ENCODE measurements at places on chromosomes 5 and 9.

DNA sequence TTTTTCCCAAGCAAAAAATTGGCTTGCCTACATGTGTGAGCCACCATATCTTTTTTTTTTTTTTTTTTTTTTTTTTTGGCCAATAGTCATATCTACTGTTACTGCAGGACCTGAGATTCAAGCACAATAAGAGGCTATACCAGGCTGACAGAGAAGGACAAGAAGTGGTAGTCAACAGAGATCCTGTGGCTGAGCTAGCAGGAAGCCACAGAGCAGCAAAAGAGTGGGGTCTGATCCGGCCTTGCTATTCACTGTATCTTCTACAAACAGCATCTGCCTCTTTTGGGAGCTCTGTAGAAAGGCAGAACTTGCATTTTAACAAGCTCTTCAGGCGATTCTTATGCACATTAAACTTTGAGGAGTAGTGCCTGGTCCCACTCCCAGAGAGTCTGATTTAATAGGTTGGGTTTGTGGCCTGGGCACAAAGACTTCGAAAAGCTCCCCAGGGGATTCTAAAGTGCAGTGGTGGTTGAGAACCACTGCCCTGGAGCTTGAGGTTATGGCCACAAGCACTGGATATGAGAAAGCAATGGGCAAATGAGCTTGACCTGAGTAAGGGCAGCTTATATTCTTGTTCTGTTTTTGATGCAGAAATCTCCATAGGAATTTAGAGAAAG is 162.8 kb downstream of the PIK3R1 start:
- DNase-seq: peak; percentile 9

DNA sequence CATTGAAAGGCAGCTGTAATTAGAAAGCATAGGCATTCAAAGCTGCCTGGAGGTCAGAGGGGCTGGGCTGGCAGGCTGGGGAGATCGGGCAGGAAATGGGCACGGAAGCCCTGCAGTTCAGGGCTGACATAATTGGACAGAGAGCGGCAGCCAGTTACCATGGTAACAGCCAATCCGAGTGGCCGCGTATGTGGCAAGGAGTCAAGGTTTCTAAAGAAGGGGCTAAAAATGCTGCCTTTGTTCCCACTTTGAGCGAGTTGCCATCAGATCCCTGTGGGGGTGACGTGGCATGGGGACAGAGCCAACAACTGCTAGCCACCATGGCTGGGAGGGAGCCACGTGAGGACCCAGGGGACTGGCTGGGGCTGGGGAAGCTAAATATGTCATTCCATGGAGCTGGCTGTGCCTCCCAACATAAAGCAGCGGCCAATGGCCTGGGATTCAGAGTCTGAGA is 44.7 kb upstream of the NDFIP1 start:
- DNase-seq: peak; percentile 32

- no peak for DNase-seq
These were observed 236.8 kb upstream of the TARS1 start for GRCh38 chr5:33203931-33204330.

DNA sequence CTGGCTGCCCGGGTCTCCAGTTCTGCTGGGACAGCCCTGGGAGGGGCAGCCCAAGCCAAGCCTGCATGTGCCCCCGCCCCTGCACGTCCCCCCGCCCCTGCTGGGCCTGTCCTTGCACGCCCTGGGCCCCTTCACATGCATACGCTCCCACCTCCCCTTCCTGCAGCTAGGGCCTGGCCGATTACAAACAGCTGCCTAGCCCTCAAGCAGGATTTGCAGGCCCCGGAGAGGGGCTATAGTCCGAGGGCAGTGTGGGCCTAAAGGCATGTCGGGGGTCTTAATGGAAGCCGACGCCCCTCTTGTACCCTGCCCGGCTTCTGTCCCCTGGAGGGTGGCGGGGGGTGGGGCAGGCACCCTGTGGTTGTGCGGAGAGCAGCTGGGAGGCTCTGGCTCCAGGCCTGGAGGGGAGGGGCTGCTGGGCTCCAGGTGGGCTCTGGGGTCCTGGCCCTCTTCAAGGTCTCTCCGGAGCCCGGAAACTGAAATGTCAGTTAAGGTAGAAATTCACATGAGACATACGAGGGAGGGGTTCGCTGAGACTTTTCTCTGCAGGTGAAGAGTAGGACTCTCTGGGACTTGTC is 16.9 kb downstream of the COL5A1 start:
- no peak for DNase-seq

- DNase-seq: no peak
These were observed 165.2 kb upstream of the KLF9 start for GRCh38 chr9:70579686-70580085.

DNA sequence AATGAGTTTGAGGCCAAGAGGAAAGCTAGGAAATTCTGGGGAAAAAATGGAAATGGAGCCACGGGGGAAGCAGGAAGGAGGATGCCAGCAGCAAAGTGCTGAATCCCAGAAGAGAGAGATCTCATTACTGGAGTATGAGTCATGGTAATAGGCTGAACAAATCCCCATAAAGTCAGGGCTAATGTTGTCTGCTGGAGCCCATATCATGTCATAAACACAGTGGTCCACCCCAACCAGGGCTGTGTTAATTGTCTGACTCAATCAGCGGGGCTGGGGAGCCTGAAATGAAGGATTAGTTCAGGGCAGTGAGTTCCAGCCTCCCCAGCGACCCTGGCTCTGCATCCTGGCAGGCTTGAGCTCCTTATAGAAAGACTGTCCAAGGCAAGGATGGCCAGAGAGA is 68.8 kb downstream of the TLR4 start:
- no peak for DNase-seq

GRCh38 chr5:55530669-55531068 is 4.1 kb downstream of the PLPP1 start:
- DNase-seq: no peak

GRCh38 chr5:124605541-124605940 is 140.9 kb downstream of the ZNF608 start:
- no peak for DNase-seq

- no peak for DNase-seq
These were observed 90.2 kb upstream of the PARP8 start for GRCh38 chr5:50576265-50576664.

- no peak for DNase-seq
These were observed 76.3 kb downstream of the SEMA4D start for GRCh38 chr9:89421595-89421994.

- no peak for DNase-seq
These were observed 388.2 kb downstream of the FAM170A start for GRCh38 chr5:120017513-120017912.

GRCh38 chr5:32642276-32643002 is 57.1 kb downstream of the SUB1 start:
- DNase-seq: no peak

Measured in central memory CD4-positive, alpha-beta T cell (primary cell).